BJ (cell line): ENCODE measurements at places on chromosomes 5 and 9.

GRCh38 chr9:131386281-131386680 is 7.6 kb upstream of the PRRC2B start:
- no peak for DNase-seq

GRCh38 chr5:73221726-73222125 is 48.7 kb downstream of the TMEM174 start:
- DNase-seq, result no peak

DNA sequence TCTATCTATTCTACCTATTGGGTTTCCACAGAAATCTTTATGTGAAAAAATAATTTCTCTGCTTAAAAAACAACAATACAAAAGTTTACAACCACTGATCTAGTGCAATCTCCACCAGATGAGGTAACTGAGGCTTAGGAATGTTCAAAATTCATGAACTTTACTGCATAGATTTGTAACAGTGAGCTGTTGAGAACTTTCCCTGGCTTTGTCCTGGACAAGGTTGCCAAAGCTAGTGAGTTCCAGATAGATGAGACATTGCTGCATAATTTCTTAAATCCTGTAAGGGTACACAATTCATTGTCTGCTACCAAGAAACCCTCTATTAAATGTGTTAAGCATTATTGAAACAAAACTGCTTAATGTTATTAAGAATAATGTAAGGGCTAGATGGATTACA is 102.7 kb downstream of the OSMR start:
- DNase-seq, result peak; percentile 21

GRCh38 chr5:67880876-67881275 is 334.7 kb upstream of the PIK3R1 start:
- no peak for DNase-seq

GRCh38 chr9:114149765-114150340 is 5.5 kb upstream of the COL27A1 start:
- DNase-seq, result no peak

DNA sequence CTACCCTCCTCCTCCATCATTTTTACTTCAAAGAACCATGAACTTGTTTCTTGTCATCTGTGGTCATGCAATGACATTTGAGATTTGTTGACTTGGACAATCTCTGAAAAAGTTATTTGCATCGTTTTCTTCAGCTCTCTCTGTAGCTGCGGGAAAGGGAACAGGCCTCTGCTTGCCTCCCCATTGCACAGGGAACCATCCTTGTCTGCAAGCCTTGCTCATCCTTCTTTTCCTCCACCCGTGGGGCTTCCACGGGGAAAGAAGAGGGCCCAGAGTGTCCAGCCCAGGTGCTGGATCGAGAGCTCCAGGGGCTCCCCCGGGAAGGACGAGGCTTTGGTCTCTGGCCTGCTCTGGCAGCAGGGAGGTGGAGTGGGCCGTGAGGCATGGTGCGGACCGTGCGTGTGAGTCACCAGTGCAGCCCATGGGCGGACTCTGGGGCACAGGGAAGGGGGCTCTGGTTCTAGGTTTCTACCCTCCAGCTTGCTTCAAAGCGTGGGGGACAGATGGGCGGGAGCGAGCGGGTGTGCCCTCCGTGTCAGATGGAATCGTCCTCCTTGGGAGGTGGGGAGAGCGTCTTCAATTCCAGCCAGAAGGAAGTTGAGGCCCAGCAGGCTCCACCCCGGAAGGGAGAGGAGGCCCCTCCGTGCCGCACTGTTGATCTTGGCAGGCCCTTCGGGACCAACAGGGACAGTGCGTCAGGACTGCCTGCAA is 6.0 kb upstream of the IRX4 start:
- DNase-seq, result no peak

DNA sequence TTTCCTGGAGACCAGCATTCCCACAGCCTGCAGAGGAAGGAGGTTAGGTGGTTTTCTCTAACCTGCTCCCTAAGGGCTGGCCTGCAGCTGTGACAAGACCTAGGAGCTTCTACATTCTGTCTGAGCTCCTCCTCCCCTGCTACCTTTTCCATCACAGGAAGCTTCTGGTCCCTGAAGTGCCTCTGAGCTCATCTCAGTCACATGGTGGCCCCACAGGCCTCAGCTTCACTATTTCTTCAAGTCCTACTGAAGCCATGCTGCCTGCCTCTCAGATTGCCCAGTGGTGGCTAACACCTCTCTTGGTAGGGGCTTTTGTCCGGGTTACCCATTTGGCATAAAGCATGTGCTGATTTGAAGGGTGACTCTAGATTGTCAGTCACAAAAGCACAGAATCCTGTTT is 259.4 kb downstream of the CRB2 start:
- DNase-seq, result no peak

GRCh38 chr5:31122998-31123951 is 70.2 kb upstream of the CDH6 start:
- no peak for DNase-seq

DNA sequence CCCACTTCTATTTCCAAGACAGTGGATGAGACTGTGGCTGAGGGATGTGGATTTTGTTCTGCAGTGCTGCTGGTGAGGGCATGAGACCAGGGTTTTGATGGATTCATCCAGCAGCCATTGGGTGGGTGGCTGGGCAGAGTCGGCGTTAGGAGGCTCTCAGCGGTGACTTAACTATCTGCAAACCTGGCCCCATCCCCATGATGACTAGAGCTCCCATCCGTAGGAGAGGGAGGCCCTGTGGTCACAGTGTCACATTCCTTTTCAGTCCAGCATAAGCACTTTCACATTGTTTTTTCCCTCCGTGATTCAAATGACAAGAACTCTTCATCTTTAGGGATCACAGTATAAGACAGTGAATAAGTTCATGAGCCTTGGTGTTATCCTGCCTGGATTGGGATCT is 60.4 kb upstream of the SPRY4 start:
- peak; percentile 42 for DNase-seq

GRCh38 chr9:129678844-129679243 is 13.4 kb downstream of the PRRX2 start:
- no peak for DNase-seq

GRCh38 chr5:42507451-42508097 is 84.3 kb downstream of the GHR start:
- DNase-seq, result no peak

- no peak for DNase-seq
These were observed 119.4 kb downstream of the PDE8B start for GRCh38 chr5:77329664-77330430.

GRCh38 chr9:130972277-130972956 is 33.4 kb upstream of the FIBCD1 start:
- DNase-seq, result no peak

DNA sequence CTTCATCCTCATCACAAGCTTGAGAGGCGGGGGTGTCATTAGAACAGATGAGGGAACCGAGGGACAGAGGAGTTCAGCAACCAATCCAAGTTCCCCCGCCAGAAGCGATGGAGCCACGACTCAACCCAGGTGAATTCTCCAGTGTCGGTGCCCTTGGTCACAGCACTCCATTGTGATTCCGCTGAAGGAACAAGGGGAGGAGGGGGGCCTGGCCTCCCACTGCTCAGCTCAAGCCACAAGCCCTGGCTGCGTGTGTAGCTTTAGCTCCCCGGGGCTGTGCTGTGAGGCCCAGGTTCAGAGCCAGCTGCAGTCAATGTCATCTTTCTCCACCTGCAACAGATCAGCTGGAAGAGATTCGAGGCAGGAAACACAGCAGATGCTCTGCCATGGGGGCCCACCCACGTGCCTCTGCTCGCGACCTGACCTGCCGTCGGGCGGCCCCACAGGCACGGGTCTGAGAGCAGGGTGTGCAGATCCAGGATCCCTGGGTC is 72.6 kb downstream of the GTF3C4 start:
- DNase-seq, result no peak

DNA sequence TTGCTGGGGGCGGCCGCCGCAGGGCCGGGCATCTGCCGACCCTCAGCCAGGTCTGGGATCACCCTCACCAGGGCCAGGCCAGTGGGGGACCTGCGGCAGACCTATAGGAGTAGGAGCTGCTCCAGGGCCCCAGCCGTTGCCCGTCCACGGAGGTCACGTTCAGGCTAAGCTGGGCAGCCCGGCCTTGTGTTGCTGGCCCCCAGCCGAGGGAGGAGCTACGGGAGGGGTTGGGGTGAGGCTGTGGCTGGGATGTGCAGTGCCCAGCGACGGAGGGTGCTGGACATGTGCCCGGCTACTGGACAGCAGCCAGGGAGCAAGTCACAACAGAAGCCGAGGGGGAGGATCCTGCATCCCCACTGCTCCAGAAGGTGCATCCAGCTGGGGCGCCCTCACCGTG is 39.6 kb upstream of the SLC6A19 start:
- no peak for DNase-seq

GRCh38 chr5:137304226-137304874 is 194.8 kb downstream of the SPOCK1 start:
- DNase-seq, result no peak

DNA sequence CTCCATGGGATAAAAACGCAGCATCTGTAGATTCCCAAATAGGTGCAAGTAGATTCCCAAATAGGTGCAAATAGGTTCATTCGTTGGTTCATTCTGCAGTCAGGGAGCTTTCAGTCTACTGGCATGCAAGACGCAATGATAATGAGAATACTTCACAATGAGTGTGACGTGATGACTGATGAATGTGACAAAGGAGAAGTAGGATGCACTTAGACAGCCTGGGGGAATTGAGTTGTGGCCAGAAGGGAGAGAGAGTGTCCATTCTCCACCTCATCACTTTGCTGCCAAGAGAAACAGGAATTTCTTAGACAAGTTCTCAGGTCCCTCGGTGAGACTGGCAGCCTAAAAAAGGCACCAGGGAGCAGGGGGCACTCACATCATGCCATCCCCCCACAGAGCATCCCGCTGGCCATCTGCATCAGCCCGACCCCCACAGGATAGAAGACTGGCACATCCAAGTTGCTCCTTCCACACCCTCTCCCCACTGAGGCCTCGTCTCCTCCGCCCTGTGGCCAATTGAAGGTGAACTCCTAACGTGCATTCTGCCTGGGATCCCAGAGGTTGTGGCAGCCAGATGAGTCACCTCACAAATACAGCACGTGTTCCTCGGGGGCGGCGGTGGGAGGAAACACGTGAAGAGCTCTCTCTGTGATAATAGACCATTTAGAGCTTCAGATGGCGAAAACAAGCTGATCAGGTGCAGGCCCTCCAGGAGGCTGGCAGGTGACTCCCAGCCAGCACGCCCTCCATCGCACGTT is 19.9 kb upstream of the KCNIP1 start:
- DNase-seq, result no peak

DNA sequence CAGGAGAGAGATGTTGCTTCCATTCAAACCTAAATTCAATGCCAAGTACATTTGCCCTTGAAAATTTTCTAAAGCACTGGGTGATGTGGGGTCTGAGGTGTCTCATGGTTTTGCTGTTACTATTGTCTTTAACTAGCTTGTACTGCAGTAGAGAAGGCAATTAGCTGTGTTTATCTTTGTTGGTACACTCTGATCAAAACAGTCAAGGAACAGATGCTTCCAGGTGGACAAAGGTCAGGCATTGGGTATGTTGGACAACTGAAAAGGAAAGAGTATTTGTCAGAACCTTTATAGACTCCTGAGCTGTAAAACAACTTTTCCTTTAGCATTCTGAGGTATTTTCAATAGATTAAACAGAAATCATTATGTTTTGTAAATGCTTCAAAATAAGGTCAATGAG is 2228.7 kb upstream of the WWC1 start:
- no peak for DNase-seq

- DNase-seq, result no peak
These were observed 739.0 kb downstream of the DTWD2 start for GRCh38 chr5:118249386-118249785.

- no peak for DNase-seq
These were observed 20.3 kb downstream of the FEM1C start for GRCh38 chr5:115524199-115524847.

DNA sequence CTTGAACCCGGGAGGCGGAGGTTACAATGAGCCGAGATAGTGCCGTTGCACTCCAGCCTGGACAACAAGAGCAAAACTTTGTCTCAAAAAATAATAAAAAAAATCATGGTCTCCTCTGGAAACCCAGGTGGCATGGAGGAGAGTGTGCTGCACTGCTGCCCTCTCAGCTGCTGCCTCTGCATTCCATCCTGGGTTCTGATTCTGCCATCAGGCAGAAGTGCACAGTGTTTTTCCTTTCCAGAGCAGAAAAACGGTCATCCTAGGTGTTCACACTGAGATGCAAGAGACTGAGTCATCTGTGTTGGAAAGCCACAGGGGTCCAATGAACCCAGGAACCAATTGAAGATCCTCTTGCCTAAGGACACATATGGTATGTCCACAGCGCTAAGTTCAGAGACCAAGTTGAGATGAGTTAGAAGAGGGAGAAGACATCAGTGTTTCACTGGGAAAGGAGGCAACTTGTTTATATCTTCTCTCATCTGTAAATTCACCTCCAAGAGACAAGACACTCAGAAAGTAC is 88.8 kb upstream of the DMRT1 start:
- DNase-seq, result no peak

- DNase-seq, result no peak
These were observed 88.1 kb downstream of the PAX5 start for GRCh38 chr9:36945999-36946398.

DNA sequence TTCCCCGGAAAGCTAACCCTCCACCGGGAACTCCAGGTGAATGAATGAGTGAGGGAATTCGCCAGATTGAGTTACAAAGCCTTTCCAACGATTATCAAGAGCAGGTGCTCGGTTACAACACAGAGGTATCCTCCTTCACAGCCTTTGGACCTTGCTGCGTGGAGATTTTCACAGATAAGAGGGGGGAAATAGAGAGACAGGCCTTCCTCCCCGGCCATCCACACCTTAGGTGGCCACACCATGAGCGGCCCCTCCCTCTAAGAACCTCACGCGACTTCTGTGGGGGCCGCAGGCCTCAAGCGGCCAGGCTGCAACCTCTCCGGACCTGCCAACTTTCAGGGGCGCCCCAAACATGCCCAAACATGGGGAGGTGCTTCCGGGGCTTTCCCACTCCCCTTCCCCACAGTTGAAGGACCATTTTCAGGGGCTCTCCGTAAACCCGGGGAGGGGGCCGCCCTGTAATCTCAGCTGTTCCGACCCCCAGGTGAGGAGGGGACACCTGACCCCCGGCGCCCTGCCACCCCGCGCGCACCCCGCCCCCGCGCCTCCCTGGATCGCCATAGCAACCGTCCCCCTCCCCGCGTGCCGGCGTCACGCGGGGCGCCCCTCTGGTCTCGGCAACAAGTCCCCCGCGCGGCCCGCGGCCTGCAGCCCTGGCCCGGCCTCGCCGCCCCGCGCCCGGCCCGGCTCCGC is 603 bp downstream of the DENND1A start:
- DNase-seq, result no peak

- DNase-seq, result no peak
These were observed 487.7 kb downstream of the GADD45G start for GRCh38 chr9:90092508-90092907.

DNA sequence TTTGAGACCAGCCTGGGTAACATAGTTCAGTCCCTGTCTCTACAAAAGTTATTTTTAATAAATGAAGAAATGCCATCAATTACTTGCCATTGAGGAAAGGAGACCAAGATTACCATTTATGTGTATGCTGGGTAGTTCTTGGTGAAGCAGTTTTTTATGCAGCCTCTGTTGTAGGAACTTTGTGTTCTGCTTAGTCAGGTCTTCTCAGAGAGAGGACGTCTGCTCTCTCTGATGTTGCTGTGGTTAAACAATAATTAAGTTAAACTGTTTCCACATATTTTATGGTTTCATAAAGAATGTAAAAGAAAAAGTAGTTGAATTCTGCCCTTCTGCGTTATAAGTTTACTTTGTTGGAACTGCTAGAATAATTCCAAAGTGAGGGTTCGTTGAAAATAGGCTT is 210.5 kb downstream of the KDM4C start:
- DNase-seq, result no peak
